Fibroblast of skin of back (primary cell): ENCODE measurements at places on chromosomes 6 and 20.

DNA sequence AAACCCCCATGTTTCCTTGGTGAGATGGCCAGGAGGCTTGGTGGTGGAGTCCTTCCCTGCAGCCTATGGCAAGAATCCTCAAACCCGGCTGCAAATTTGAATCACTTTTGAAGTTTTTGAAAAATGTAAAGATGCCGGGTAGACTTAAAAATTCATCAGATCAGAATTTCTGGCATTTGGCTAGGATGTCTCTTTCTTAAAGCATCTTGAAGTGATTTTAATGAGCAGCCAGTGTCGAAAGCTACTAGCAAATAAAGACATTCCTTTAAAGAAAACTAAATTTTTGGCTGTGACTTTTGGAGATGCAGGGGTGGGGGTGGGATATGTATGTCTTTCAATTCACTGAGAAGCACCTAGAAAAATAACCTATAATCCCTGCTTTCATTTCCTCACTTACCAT lies 25.6 kb upstream of the NOX3 start:
- peak; percentile 85 for DNase-seq

- DNase-seq = peak; percentile 26
Measured at GRCh38 chr6:22929311-22929985, 360.1 kb downstream of the HDGFL1 start.

GRCh38 chr6:81896525-81897503 lies 144.3 kb upstream of the TENT5A start:
- DNase-seq = no peak

DNA sequence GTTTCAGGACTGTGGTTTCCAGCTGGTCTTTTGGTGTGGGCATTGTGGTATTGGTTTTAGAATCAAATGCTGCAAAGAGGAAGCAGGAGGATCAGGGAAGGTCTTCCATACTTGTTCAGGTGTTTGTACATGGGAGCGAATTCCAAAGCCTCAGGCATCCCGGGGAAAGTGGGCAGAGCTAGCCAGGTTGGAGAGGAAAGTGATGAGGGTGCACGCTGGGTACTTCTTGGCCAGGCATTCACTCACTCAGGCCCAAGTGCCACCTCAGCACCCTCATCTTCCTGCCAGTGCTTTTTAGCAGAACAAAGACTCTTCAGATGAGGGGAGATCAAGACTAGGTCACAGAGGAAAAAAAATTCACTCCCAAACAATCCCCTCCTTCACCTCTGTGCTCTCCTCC lies 241.1 kb upstream of the TBX18 start:
- DNase-seq = no peak
